Inflammatory macrophage treated with lipopolysaccharide for 4 hours (primary cell): ENCODE measurements at places on chromosomes 6 and 20.

- no peak for DNase-seq
Measured at GRCh38 chr20:10910535-10911178, 236.9 kb upstream of the JAG1 start.

GRCh38 chr6:163947276-163947675 is 532.8 kb downstream of the QKI start:
- no peak for DNase-seq

DNA sequence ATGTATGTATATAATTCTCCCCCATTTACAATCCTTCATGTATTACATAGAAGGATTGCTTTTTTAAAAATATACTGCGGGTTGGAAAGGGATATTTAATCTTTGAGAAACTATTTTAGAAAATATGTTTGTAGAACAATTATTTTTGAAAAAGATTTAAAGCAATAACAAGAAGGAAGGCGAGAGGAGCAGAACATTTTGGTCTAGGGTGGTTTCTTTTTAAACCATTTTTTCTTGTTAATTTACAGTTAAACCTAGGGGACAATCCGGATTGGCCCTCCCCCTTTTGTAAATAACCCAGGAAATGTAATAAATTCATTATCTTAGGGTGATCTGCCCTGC is 3.6 kb downstream of the FOXC1 start:
- no peak for DNase-seq

GRCh38 chr20:9615766-9616454 is 101.5 kb downstream of the LAMP5 start:
- peak; percentile 83 for DNase-seq

- DNase-seq = peak; percentile 67
Measured at GRCh38 chr20:34872622-34873224, at the start of gene GGT7. TSS of gene GGT7 (minus strand) at chr20:34872856. CDS start at chr20:34872815, 41 bp downstream.

- no peak for DNase-seq
Measured at GRCh38 chr20:7637184-7637583, 303.1 kb downstream of the HAO1 start.
